ENCODE measurements at places on chromosomes 2 and 18.

GRCh38 chr2:20483194-20483895 lies 36.5 kb downstream of the RHOB start:
- DNase-seq, result peak; percentile 84

DNA sequence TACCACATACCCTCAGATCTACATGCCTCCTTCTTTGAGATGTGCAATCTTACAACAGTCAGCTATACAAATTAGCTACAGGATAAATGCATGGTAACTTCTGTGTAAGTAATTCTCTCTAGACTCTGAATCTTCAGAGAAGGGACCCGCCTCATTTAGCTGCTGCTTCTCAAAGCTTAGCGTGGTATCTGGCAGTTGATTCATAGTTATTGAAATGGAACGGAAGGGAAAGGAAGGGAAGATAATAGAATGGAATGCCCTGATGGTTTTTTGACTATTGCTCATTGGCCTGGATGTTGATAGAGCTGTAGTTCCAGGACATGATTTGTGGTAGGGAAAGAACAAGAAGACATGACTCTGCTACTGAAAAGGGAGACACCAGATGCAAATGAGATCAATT lies 498.1 kb upstream of the CRIM1 start:
- DNase-seq, result no peak

- no peak for DNase-seq
Observed at GRCh38 chr2:185381631-185382030, 357.0 kb upstream of the FSIP2 start.

DNA sequence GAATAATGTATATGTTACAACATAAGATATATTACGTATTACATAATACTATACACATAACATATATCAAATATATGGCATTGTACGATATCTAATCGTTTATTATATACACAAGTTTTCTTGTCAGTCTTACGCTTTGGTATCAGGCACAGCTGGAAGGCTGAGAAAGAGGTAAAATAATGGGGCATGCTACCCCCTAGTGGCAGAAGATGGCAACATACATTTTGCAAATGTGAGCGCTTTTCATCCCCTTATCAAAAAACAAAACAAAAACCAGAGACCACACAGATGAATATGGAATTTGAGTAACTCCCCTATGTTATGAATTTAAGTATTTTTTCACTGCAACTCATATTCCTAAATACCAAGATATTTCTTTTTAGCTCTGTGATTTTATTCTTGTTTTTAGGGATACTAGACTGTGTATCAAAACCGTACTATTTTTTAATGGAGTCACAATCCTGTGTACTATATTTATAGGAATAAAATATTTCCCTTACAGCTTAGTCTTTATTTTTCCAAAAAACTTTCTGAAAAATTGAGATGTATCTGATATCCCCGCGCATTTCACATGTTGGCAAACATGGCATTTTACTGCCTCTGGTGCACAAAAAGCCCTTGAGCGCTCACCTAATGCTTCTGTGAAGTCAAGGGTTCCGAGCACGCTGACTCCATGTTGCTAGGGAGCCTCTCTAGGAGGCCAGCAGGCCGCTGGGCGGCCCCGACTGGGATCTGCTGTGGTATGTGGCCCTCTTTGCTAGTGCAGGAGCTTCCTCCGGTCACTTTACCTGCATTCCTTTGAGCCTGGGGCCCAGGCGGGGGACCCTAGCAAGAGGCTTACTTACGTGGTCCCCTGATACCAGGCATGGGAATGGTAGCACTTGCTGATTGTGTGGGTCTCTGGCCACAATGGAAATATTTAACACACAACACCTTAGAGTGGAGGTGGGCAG lies 62.5 kb downstream of the SLC4A3 start:
- DNase-seq, result no peak

- no peak for DNase-seq
Observed at GRCh38 chr2:137467246-137467862, 496.9 kb upstream of the HNMT start.

DNA sequence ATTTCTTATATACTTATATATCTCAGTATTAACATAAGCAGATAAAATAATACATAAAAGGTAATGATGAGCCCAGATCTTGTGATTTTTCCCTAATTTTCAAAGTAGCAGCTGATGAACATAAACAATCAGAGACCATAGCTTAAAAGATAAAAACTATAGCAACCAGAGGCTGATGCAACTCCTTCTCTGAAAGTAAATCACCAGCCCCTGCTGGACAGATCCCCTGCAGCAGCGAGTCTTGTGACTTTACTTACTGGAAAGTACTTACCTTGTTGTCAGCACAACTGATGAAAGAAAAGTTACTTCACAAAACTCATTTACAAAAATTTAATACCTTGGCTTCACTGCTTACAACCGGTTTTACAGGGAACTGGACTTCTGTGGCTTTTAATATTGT lies 67.3 kb downstream of the GORASP2 start:
- no peak for DNase-seq

DNA sequence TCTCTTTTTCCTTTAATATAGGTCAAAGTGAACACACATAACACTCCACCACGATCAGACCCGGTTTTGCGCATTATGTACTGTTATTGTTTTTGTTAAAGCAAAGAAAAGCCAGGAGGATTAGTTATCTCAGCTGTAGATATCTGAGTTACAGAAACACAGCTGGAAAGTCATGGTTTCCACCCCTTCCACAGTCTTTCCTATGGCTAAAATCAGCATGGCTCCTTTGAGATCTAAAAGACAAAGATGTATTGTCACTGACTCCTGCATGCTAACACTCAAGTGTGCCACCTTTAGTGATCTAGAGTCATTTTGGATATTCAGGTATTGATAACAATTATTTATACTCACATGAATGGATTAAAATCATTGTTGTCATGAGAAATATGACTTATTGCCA lies 260.0 kb downstream of the FIGN start:
- DNase-seq, result no peak

DNA sequence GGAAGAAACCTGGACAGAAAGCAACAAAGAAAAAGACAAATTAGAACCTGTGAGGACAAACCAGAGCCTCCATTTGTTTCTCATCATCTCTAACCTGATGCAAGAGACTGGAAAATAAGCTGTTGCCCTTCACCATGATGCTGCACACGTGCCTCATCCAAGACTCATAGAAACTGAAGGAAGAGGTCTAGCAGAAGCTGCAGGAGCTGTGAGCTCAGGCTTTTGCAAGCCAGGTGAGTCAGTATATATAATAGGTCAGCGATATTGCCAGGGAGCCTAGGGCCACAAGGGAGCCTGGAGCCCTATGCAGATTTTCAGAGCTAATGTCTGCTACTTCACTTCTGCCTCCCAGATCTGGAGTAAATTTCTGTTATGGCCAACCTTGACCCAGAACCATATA lies 163.1 kb downstream of the LNPK start:
- no peak for DNase-seq

DNA sequence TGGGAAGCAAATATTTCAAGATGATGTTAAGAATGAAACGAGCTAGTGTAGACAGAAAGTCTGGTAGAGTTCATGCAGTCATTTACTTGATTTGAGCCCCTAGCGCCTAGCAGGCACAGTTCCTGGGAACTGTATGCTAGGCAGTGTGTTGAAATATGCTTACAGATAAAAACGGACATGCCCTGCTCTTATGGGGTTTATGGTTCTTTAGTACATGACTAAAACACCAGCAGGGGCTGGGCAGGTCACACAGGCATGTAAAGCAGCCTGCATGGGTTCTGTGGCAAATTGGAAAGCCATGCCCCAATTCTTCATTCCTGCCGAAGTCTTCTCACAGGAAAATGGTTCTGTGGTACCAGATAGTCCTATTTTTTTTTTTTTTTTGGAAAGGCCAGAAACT lies 27.3 kb upstream of the MGAT5 start:
- DNase-seq, result no peak

DNA sequence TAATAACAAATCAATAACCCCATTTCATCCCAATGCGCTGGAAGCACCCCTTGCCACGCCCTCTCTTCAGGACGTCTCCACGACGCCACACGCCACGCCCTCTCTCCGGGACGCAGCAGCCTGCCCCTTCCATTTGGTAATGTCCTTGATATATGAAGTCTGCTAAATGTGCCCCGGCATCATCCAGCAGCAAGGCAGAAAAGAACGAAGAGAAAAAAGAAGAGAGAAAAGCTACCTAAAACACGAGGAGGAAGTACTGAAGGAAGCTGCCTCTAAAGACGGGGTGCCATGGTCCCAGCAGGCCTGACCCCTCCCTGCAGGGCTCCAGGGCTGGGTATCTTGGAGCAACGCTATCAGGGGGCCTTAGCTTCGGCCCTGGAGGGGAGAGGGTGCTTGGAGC lies 41.8 kb downstream of the CNGA3 start:
- no peak for DNase-seq
